ENCODE measurements at places on chromosomes 7 and 10. TPM values are rescaled to one million over a fixed set of nuclear protein-coding genes. Genes with fewer than 3 reads are reported as not detected.

GRCh38 chr7:132472463-132473120, 103.7 kb downstream of the PLXNA4 start:
- DNase-seq, result peak; percentile 82

GRCh38 chr7:124444696-124445480, 320.7 kb downstream of the GPR37 start:
- DNase-seq, result no peak

The MSS51 gene
- total RNA-seq, result 0.47 TPM

The ELMO1 gene
- total RNA-seq, result 24.4 TPM

DNA sequence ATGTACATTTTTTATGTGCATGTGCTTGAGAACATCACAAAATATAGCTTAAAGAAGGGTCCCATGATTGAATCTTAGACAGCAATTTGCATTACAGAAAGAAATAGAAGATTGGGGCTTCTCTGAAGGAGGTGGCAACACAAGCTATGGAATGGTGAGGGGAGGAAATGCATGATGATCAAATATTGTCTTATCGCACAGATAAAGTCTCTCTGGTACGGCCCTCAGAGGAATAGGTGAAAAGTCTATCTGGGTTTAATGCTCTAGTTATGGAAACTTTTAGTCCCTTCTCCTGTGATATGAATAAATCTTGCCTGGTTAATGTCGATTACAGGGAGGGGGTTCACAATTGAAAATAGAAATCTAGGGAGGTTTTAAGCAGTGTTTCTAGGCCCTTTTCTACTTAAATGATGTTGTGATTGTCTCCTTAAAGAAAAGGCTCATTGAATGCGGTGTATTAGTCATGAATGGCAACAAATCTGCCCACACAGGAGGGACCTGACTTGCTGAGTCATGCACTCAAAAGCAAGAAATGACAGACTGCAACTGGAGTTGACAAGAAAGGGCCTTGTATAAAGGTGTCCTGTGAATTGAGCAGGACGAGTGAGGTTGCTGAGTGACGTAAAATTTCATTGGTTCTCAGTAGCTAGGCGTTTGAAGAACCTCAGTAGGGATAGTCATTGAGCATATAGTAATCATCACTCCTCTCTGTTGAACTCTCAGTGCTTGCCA, 133.4 kb upstream of the CSTF2T start:
- DNase-seq, result no peak

The IDI2 gene
- total RNA-seq, result not detected

DNA sequence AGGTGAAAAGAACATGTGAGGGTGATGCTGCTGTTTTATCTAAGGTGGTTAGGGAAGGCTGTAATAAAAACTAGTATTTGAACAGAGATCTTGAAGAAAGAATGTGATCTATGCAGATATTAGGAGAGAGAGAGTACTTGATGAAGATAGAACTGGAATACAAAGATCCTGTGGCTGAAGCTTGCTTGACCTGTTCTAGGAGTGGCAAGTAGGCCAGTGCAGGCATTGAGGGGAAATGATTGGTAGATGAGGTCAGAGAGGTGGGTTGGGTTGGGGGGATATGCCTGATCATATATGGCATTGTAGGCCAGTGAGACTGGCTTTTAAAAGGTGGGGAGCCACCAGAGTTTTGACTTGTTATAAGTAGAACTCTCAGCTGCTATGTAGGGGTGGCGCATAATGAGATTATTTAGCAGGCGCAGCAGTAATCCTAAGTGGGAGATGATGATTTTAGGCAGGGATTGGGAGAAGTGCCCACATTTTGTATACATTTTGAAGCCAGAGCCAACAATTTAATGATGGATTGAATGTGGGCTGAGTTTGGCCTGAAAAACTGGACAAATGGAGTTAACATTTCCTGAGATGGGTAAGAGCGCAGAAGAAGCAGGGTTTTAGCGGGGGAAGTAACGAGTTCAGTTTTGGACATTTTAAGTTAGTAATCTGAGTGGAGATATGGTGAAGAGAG, 8.2 kb downstream of the CCSER2 start:
- no peak for DNase-seq

DNA sequence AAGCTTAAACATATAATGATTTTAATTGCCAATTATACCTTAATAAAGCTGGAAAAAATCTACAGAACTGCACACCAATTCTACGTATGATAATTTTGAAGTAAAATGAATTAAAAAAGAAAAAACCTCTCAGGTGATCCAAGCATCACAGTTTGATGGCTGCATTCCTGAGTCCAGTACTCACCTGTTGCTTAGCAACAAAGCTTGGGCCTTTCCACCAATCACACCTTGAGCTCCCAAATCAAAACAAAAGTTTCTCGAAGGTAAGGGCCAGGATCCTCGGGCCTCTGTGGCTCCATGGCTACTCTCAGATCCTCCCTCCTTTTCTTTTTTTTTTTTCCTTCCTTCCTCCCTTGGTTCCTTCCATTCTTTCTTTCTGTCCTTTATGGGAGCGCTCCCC, 137.2 kb upstream of the PCBD1 start:
- DNase-seq, result no peak

DNA sequence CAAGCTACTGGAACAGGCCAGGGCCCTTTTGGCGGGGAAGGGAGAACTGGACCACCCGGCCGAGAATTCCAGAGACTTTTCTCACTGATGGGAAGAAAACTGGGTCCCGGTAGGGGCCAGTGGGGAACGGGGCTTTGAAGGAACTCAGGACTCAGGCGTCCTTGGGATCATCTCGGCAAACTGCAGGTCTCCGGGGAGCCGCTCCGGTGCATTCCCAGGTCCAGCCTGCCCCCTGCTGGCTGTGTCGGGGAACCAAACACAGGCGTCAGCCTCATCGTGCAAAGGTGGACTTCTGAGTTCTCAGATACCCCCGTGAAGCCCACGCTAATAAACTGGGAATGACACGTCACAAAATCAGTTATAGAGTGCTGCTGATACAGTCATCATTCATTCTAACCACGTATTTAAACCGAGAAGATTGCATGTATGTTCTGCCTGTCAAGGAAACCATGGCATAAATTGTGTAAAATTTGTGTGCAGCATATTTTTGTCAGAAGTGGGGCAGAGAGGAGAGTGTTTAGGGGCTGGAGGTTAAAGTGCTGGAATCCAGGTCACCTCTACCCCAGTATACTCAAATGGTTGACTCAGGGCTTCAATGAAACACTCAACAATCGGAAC, 76.1 kb upstream of the CPXM2 start:
- peak; percentile 77 for DNase-seq

DNA sequence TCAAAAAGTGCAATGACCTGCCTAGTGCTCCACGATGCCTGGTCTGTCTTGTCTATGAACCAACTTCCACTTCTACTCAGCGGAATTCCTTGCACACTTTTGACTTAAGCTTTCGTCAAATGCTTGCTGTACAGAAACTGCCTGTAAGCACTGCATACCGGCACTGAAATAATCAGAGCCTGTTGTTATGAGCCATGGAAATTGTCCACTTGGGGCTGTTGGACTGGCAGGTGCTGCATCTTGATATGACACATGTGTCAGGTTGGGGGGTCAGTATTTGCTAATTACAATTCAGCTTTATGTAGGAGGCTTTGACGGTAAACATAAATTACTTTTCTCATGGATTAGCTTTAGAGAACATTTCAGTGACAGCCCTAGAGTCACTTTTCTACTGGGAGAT, 32.0 kb upstream of the KLF6 start:
- DNase-seq, result no peak

The ZNF775 gene
- total RNA-seq, result 6.2 TPM

The NRG3 gene
- 0.70 TPM for total RNA-seq

GRCh38 chr7:95910341-95910740, 138.0 kb downstream of the DYNC1I1 start:
- no peak for DNase-seq

DNA sequence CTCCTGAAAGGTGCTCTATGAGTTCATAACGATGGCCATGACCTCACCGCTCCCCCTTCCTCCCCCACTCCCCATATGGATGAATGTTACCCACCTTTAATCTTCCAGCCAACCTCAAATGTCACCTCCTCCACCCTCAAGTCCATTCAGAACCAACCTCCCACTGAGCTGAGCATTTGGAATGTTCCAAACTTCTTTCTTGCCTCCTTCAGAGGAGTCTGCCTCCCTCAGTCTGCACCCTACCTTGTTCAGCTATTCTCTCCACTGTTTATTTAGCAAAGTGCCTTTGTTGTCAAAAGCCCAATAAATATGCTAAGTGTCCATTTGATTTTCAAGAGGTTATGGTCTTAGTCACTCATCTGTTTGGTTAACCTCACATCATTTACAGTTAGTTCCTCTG, 22.9 kb upstream of the MTPAP start:
- no peak for DNase-seq

The GBX1 gene
- not detected for total RNA-seq

GRCh38 chr7:44408596-44408995, 81.9 kb downstream of the NUDCD3 start:
- no peak for DNase-seq

The SLC18A3 gene
- not detected for total RNA-seq

The AGAP4 gene
- total RNA-seq, result 3.4 TPM

DNA sequence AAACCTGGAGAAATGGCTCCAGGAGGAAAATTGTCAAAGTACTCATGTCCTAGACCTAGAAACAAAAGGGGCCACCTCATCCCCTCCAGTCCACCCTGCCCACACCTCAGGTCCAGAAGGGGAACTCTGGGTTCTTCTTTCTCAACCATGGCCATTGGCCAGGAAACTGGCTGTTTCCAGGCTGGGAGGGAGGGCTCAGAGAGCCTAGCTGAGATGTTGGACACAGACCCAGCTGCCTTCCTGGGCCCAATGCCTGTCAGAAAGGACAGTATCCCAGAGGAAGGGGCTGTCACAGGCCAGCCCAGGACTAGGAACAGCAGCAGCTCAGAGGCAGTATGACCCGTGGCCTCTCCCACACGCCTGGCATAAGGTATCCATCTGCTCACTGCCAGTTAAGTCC, 9.6 kb downstream of the GRID1 start:
- DNase-seq, result no peak

- no peak for DNase-seq
These were observed 11.4 kb downstream of the BHLHA15 start for GRCh38 chr7:98222533-98223195.

The EGR2 gene
- 2.1 TPM for total RNA-seq

The ZNF365 gene
- total RNA-seq, result 3.6 TPM

The PYROXD2 gene
- total RNA-seq, result 1.8 TPM

The RBM17 gene
- 27.4 TPM for total RNA-seq

The MYO3A gene
- not detected for total RNA-seq

The FGFR2 gene
- total RNA-seq, result 19.0 TPM

The ZNF804B gene
- total RNA-seq, result 0.26 TPM

- DNase-seq, result no peak
These were observed 199.4 kb downstream of the GRID1 start for GRCh38 chr10:86167121-86167761.

GRCh38 chr7:136687693-136688322, 180.6 kb upstream of the CHRM2 start:
- no peak for DNase-seq

The DENND2A gene
- total RNA-seq, result 10.5 TPM

The CXCL12 gene
- total RNA-seq, result 64.0 TPM

- no peak for DNase-seq
These were observed 275.4 kb downstream of the PARD3 start for GRCh38 chr10:34539533-34540315.

The STAMBPL1 gene
- total RNA-seq, result 8.8 TPM

DNA sequence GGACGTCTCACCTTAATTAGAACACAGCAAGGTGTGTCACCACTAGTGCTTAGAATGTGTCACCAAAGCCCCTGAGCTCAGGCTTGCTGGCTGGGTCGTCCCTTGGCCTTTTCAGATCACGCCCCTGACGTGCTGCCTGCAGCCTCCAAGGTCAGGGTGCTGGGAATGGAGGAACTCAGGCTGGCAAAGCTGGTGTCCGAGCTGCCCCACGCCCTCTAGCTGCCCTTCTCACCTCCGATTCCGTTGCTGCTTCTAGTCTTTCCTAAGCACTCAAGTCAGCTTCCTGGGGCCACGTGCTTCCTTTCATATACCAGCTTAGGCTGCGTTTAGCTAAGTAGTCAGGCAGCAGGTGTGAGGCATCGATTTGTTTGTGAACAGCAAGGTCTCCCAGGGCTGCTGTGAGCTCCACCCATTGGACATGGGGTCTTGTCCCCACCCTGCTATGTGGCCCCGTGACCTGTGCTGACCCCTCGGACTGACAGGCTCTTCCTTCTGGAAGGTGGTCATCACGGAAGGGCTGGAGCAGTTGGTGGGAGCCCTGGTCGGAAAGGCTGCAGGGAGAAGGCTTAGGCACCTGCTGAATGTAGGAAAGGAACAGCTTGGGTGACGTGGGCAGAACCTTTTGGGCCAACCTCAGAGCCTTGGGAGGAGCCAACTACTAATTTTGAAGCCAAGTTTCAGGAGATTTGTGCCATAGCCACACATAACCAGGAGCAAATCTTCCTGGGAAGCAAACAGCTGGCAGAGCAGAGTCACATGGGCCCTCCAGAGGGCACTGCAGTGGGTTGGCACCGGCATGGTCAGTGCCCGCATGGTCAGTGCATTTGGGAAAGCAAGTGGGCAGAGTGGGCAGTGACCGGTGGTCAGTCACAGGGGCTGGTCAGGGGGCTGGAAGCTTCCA, 28.8 kb downstream of the VIPR2 start:
- DNase-seq, result no peak

GRCh38 chr10:116772909-116773705, 30.7 kb upstream of the HSPA12A start:
- no peak for DNase-seq

GRCh38 chr7:93894966-93895640, 4.5 kb upstream of the TFPI2 start:
- DNase-seq, result no peak

- no peak for DNase-seq
These were observed 17.3 kb upstream of the BNIP3 start for GRCh38 chr10:131998845-131999681.

GRCh38 chr7:24899905-24900304, 80.1 kb downstream of the OSBPL3 start:
- DNase-seq, result no peak

DNA sequence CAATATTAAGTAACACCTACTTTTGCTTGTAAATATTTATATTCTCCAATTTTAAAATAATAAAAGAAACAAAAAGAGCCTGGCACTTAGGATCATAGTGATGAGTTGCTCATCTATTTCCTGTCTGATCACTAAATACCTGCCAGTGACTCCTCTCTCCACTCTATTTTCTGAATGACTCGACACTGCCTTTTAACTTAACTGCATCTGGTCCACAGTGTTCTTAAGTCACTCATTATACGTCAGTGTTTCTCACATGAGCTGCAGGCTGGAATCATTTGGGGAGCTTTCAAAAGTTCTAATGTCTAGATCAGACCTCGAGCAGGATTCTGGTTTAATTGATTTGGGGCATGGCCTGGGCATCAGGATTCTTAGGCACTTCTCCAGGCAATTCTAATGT, 78.0 kb upstream of the AGBL3 start:
- no peak for DNase-seq

GRCh38 chr10:28997734-28998133, 291.1 kb upstream of the LYZL1 start:
- DNase-seq, result no peak

- DNase-seq, result no peak
These were observed 43.5 kb downstream of the ST8SIA6 start for GRCh38 chr10:17410907-17411306.

The TBC1D12 gene
- 5.2 TPM for total RNA-seq
